ENCODE measurements at places on chromosomes 7 and 10.

GRCh38 chr7:2843711-2844152, 376 bp downstream of the GNA12 start:
- DNase-seq: no peak

DNA sequence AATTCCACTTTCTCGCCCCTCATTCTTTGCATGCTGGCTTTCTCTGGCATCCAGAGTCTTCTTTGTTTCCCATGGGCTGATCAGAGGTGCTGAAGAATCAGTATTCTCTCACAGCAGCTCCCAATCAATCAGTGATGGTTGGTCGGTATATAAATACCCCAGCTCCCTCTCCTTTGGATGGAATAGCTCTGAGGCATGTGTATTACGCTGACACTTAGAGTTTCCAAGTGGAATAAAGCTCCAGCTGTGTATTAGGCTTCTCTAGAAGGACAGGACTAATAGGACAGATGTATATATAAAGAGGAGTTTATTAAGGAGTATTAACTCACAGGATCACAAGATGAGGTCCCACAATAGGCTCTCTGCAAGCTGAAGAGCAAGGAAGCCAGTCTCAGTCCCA, 218.3 kb upstream of the GRB10 start:
- DNase-seq: no peak

DNA sequence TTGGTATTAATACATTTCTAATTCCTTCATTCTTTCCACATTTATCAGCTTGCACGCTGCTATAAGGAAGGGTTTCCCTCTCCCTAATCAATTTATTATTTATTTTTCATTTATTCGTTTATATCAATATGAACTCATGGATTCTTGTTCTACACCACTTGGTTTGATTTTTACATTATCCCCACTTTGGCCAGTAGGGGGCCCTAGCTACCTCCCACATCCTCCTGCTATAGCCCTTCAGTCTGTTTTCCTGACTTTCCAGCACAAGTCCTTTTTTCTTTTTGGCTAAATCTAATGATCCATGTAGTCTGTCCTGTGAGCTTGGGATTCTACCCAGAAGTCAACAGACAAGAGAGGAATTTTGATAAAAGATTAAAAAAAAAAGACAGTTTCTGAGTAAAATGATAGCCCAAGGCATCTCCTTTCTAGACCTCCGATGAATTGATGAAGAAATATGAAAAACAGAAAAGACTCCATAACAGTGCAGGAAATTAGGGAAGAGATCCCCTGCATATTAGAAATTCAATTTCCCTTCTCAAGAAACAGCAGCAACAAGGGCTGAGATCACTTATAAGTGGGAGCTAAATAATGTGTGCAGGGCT, 47.7 kb downstream of the LYZL2 start:
- no peak for DNase-seq

- no peak for DNase-seq
Measured at GRCh38 chr7:128361411-128362379, at the start of gene PRRT4. Gene PRRT4, minus strand, starts transcription at chr7:128361690.
